Activated CD8-positive, alpha-beta memory T cell treated with anti-CD3 and anti-CD28 coated beads for 48 hours (primary cell): ENCODE measurements at places on chromosomes 7 and 10.

DNA sequence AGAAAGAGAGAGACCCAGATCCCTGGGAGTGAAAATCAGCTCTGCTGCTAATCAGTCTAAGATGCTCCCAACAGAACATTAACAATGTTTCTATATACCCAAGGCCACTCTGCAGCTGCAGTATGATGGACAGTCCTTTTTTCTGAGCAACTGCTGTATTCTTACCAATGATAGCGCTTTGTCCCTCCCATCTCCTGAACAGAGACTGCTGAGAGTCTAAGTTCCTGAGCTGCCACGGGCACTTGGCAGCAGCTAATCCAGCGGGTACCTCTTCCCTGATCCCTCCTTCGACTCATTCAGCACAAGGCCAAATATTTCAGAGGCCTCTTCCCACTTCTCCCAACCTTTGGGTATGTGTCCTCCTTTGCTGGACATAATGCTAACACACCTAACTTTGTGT, 7.7 kb downstream of the CPVL start:
- DNase-seq, result no peak

GRCh38 chr7:135761751-135762488, 13.3 kb upstream of the FAM180A start:
- no peak for DNase-seq

DNA sequence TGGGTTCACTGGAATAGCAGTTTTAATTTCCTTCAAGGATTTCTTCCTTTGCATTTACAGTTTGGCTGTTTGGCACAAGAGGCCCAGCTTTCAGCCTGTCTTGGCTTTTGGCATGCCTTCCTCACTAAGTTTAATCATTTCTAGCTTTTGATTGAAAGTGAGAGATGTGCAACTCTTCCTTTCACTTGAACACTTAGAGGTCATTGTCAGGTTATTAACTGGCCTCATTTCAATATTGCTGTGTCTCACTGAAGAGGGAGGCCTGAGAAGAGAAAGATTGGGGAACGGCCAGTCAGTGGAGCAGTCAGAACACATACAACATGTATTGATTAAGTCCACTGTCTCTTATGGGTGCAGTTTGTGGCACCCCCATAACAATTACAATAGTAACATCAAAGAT, 33.9 kb downstream of the PTTG1IP2 start:
- no peak for DNase-seq

- DNase-seq, result no peak
Observed at GRCh38 chr7:42628054-42628453, 283.8 kb downstream of the C7orf25 start.

DNA sequence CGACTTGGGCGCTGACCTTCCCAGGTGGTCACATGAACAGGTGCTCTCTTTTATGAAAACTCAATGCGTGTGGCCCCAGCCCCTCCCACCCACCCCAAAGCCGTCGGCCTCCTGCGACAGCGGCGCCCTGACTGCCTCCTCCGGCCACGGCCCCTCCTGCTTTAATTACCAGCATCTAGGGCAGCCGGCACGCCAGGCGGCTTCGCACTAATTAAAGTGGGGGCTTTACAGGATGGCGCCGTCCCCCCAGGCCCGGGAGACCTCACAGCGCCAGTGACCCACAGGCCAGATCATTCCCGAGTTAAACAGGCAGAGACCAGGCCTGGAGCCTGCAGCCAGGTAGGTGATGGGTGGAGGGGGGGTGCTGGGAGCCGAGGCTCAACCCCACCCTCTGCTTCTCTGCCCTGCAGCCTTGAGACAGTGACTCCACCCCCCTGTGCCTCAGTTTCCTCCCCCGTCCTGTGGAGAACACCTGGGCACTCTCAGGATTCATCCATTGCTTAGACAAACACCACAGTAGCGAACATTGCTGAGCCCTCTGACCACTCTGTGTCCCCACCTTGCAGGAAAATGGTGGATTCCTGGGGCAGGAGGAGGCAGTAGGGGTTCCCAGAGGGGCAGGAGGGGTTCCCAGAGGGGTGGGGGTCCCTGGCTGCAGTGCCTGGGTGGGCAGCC, 100.8 kb downstream of the MICALL2 start:
- DNase-seq, result no peak

DNA sequence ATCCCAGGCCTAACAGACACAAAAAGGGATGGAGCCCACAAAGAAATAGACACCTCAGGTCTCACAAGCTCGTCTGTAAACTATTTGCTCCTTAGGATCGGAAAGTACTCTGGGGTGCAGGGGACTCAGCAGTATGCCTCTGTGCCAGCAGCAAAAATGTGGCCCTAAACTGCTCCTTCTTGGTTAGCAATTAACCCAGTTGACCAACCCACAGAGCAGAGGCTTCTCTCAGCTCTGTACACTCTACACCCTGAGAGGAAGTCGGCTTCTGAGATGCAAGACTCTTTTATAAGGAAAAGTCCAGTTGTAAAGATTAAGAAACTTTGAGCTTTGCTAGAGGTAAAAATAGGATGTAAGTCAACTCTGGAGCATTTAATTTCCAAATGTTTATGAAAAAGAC, 156.3 kb upstream of the PRSS58 start:
- DNase-seq, result no peak

DNA sequence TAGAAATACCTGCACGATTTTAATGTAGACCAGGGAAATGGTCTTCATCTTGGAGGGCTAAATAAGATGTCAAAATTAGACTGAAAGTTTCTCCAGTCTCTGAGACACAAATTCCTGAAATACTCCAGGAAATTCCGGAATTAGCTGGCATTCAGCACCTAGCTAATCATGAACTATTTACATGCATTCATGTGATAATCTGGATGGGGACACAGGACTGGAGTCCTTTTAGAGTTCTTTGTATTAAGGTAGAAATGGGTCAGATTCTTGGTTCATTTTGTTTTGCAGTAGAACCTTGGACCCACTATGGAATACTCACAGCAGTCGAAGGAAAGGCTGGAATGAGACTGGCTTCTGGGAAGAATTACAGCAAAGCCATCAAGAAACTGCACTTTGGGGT, 65.3 kb upstream of the MDFIC start:
- DNase-seq, result no peak

DNA sequence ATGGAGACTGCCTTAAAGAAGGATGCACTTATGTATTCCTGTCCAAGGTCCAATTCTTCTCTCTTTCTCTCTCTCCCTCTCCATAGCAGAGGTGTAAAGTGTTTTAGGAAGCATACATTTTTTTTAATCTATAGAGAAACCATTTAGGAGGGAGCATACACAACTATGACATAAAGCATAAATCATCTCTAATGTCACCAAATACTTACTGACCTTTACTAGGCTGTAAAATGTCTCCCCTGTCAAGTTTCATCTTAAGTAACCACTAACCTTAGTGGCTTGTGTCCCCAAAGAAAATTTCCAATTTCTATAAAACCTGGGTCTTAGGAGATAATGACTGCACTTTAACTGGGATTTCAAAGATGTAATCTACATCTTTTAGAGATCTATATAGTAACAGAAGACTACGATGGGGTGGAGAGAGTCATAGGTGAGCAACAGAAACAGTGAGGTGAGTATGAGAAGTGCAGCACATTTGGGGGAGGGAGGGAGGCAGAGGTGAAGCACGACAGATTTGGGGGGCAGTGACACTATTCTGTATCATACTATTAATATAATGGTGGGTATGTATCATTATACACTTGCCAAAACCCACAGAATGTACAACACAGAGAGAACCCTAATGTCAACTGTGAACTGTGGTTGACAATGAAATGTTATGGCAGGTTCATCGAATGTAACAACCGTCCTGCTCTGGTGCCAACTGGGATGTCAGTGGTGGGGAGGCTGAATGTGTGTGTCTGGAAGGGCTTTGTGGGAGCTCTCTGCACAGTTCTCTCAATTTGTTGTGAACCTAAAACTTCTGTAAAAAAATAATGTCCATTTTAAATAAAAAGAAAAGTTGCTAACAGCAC, 79.5 kb downstream of the PIP4K2A start:
- no peak for DNase-seq

DNA sequence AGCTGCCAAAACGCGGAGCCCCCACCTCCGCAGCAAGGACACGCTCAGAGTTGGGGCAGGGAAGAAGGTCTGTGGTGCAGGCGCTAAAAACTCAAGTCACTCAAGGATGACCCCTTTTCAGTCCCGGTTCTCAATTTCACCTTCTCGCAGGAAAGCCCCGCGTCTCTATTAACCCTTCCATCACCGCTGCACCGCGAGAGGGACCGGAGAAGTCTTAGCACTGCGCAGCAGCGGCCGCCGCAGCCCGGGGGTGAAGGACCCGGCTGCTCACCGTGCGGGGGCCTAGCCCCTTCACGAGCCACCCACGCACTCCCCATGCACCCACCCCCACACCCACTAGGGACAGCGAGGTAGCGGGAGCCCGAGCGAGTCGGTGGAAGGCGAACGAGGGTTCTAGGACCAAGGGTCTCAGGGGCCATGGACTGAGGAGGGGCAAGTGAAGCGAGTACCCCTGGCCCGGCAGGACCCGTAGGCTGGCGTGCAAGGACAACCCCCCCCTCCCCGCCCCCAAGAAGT, 162.9 kb downstream of the SH3PXD2A start:
- no peak for DNase-seq

- no peak for DNase-seq
Observed at GRCh38 chr7:1981878-1982230, 250.9 kb downstream of the MAD1L1 start.

DNA sequence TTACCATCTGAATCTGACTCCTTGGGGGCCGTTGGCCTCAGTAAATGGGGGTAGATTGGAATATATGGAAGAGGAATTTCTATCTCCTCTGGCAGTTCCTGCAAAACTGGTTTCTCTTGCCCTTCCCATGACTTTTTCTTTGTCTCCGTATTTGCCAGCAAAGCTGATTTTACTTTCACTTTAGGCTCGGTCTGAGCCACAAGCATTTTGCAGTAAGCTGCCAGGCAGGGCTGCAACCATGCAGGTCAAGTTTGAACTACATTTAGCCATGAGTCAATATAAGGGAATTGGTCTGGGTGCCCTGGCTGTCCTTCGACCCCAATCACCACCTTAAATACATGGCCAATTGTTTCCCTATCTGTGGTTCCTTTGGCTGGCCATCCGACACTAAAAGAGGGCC, 104.3 kb downstream of the TRIM24 start:
- no peak for DNase-seq

DNA sequence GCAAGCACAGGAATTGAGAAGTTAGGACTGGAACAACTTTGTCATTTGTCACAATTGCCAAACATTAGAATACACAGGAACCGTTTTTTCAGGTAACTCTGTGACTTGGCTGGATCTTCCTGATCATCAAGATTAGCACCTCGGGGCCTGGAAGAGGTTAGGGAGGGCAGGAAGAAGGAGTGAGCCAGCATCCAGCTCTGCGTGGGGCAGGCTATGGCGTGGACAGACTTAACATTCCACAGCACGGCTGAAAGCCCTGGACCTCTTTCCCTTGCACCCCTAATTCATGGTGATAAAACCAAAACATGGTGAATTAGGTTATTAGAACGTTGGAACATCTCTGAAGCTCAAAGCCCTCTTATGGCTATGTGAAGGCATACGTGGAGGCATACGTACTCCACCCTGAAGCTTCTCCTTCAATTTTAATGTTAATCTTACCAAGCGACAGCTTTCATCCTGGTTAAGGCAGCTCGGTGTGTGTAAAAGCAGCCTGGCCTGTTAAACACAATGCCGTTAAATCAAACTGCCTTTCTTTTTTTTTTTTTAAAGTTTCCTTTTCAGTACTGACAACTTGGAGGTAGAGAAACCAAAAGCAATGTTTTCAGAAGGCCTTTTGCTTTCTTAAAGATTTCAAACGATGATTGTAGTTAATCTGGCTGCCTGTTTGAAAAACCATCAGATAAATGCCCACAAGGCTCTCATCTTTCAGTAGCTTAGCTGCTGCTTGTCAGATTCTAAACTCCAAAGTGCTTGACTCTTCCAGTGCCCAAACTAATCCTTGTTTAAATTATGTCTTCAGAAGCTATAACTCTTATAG, 4.5 kb downstream of the GRK5 start:
- no peak for DNase-seq

DNA sequence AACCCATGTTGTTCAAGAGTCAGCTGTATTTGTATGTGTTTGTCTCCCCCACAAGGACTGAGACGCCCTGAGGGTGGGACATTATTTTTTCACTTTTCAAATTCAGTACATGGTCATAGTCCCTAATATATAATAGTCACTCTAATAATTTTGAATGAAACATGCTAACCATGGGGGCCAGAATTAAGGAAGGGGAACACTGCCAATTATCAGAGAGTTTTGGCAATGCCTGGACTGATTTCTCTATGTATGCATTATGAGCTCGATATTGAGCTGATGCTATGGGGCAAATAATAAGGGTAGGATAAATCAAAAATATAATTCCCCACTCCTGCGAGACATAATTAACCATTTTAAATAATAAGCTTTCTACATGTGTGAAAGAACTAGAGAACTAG, 87.4 kb downstream of the CPED1 start:
- no peak for DNase-seq

- no peak for DNase-seq
Observed at GRCh38 chr10:72257051-72257892, 16.5 kb upstream of the DDIT4 start.

DNA sequence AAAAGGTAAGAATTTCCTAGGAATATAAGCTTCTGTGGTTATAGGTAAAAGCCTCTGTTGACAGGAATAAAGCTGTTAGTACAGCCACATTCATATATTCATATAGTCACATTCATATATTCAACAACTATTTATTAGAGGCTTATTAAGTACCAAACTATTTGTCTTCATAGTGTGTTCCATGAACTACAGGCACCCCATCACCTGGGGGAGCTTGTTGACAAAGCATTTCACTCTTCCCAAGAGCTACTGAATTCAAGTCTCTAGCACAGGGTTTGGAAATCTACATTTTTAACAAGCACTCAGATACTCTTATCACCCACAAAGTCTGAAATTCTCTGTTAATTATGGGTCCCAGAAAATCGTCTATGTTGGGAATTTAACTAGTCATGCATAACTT, 110.6 kb downstream of the RNLS start:
- no peak for DNase-seq

DNA sequence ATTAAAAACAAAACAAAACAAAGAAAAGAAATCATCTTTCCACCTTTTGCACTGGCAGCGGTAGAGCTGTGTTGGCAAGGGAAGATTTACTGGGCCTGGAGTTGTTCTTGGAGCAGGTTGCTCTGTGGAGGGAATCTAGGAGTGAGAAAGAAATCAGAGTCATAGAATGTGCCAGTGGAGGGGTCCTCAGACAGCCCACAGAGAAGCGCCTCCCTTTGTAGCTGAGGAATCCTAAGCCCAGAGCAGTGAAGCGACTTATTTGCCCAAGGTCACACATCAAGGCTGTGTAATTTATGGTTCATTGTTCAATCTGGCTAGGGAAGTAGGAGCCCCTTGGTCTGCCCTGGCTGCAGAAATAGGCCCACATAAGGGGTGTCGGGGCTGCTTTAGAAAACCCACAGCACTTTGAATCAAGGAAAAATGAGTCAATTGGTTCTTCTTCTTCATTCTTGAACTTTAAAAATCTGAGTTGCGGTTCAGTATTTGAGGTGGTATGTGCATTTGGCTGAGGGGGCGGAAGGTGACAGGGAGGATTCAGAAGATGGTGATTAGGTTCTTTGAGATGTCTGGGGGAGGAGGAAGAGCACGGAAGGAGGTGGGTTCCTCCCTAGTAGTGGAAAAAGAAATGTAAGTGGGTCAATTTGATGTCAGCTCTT, 253.7 kb downstream of the PTEN start:
- DNase-seq, result peak; percentile 20

- DNase-seq, result no peak
Observed at GRCh38 chr7:106304568-106304967, 19.8 kb upstream of the NAMPT start.

GRCh38 chr7:100396421-100396982, 23.2 kb downstream of the PILRA start:
- no peak for DNase-seq
